ENCODE measurements at places on chromosomes 2 and 18.

GRCh38 chr2:158024288-158024898, 77.3 kb upstream of the UPP2 start:
- DNase-seq: peak; percentile 5

DNA sequence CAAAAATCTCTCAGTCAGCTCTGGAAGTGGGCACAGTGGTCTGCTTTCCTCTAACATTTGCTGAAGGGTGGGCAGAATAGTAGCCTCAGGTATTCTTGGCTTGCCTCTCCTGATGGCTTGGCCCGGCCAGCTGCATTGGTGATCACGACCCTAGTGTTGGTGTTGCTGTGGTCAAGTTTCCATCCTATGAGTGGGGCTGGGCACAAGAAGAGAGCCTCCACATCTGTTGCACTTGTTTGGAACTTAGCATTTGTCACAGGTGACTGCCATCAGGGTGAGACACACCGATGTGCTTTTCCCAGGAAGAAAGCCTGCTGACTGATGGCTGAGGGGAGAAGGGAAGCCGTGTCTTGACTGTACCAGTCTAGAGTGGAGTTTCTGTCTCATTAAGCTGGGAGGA, 33.1 kb upstream of the SNORC start:
- DNase-seq: no peak

DNA sequence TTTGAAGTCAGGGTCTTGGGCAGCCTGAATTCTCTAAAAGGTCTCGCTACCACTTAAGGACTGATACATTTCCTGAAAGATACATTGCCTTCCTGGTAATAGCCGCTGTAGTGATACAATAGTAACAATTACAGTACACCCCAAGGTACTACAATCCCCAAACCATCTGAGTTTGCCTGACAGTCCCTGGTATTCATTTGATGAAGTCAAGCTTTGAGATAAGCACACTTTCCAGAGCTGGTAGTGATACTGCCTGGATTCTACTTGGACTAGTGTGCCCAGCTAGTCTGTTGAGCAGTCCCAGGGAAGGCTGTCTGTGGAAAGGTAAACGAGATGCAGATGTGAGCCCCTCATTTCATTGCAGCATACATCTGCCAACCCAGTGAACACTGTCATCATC, 24.4 kb upstream of the ITGB6 start:
- DNase-seq: no peak

- DNase-seq: no peak
Measured at GRCh38 chr2:188142636-188143295, 148.9 kb upstream of the GULP1 start.

- no peak for DNase-seq
Measured at GRCh38 chr2:67824186-67824585, 238.6 kb downstream of the C1D start.

DNA sequence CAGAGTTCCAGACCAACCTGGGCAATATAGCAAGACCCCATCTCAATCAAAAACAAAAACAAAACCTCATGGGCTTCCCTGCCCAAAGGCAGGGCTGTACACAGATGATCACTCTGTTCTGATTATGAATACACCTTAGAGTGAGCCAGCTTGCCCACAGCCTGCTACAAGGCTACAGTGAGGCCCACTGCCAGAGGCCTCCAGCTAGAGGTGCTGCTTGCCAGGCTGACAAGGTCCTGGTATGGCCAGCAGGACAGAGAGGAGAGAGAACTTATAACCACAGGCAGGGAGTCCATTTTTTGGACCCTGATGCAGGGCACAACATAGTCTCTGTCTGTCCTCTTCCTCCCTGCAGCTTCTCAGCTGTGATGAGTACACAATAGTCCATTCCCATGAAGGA, 41.5 kb downstream of the KANSL3 start:
- no peak for DNase-seq

DNA sequence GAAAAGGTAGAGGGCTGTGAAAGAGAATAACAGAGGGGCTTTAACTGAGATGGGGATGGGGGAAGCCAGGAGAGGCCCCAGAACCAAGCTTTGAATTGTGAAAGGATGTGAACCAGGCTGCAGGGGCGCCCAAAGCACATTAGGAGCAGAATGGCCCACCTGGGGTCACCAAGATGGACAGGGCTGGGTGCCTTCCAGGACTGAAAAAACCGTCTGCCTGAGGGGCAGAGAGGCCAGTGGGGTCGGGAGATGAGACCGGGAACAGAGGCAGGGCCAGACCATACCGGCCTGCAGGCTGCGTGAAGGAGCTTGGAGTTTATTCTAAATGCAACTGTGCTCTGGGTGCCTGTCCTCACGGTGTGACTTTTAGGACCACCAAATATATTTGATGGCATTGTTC, 29.1 kb upstream of the FAM136A start:
- no peak for DNase-seq

DNA sequence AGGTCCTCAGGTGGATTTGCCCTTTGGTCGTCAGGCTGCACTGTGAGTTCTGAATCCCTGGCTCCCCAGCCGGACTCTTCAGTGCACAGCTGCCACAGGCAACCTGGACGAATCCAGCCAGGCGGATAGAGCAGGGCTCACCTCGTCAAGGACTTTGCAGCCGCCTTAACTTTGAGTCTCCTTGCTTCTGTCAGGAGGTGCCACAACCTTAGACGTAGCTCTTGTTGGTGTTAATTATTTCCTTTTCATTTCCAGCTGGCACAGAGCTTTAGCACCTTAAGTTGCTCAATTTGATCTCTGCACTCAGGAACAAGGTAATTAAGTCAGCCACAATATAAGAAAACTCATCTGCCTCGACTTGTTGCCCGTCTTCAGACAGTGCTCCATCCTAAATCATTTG, 17.7 kb downstream of the SMIM21 start:
- DNase-seq: no peak

DNA sequence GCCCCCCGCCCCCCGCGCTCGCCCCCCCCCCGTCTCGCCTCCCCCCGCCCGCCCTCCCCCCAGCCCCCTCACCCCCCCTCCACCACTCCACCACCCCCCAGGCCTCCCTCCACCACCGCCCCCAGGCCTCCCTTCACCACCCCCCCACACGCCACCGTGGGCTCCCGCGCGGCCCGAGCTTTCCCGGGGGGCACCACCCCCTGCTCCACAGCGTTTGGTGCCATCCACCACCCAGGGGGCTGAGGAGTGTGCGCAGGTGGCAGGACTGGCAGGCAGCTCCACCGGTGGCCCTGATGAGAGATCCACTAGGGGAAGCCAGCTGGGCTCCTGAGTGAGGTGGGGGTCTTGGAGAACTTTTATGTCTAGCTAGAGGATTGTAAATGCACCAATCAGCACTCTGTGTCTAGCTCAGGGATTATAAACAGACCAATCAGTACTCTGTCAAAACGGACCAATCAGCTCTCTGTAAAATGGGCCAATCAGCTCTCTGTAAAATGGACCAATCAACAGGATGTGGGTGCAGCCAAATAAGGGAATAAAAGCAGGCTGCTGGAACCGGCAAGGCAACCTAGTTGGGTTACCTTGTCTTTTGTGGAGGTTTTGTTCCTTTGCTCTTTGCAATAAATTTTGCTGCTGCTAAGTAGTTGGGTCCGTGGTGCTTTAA, 43.0 kb upstream of the ITSN2 start:
- DNase-seq: no peak

GRCh38 chr2:188898261-188898660, 75.9 kb upstream of the COL3A1 start:
- DNase-seq: no peak

GRCh38 chr2:96093528-96093927, 22.8 kb downstream of the ADRA2B start:
- no peak for DNase-seq

GRCh38 chr2:216013080-216013909, at the start of gene MREG:
MREG (minus strand) TSS chr2:216013551; CDS start chr2:216013327, 224 bp downstream.
- DNase-seq: peak; percentile 37

DNA sequence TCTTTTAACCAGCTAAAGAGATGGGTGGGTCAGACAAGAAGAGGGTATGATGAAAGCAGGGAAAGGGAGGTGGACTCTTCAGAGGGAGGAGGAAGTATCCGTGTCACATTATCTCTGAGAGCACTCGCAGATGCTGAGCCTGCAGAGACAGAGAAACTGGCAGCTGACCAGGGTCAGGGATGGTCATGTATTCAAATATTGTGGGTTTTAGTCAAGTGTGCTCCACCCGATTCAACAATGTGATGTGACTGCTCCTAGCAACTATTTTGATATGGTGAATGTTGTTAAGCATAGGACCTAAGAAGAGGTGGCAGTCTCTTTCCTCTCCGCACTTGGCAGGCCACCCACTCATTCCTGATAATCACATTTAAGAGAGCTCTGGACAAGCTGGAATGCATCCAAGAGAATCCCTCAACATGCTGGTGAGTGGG, 1.3 kb upstream of the CLIP4 start:
- DNase-seq: peak; percentile 11

DNA sequence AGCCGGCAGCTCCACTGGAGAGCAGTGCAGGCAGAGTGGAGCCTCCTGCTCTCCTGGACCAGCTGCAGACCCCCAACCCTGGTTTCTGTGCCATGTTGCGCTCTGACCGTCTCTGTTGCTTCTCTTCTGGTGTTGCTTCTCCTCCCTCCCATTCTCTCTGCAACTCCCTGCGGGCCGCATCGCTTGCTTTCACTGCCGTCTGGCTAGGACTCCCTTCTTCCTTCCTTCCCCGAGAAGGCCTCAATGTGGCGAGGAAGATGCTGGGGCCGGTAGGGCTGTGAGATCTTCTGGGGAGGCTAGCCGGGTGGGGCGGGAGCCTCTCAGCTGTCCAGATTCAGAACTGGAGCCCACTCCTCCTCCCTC, 6.2 kb downstream of the DNAJB2 start:
- DNase-seq: no peak

DNA sequence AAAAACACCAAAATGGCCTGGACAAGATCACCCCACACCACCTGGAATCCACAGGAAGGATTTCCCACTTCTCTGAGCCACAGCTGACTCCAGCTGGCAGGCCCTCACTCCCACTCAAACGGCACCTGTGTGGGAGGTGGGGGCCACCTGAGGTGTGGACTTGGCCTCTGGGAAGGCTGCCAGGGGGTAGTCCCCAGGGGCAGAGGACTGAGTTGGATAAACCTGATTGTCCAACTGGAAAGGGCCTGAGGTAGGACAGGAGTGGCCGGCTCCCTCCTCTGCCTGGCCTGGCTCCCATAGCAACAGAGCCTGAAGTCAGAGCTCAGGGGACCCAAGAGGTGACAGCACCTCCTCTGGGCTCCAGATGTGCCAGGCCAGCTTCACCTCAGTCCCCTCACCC, 300.2 kb downstream of the CELF4 start:
- no peak for DNase-seq

- DNase-seq: no peak
Measured at GRCh38 chr2:52445686-52446085, 1321.9 kb upstream of the CHAC2 start.

GRCh38 chr2:25363733-25364132, 22.0 kb upstream of the DNMT3A start:
- no peak for DNase-seq

DNA sequence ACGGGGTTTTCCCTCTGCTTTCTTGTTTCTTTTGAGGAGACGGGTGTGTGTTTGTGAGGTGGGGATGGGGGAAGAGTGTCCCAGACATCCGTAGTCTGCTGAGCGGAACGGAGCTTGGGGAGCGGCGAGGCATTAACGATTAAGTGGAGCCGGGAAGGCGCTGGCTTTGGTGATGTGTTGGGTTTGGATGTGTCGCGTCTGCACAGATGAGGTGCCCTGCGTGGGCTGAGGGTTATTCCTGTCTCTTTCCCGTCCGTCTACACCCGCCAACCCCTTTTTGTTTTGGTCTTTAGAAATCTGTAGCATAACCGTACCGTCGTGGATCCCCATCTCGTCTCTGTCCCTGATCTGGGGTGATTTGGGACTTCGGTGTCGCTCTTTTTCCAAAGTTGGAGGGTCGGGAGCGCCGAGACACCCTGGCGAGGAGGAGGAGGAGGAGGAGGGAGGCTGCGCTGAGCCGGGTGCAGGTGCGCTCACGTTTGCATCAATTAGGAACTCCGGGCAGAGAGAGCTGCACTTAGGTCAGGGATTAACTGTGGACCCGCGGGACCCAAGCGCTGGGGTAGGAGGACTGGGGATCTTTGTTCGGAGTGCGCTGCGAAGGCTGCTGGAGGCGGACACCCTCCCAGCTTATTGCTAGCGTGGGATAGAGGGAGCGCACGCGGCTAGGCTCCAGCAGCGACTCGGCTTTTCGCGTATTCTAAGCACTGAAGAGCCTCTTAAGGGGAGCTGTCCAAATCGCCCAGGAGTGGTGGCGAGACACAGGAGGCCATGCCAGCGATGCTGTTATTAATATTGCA, 720.3 kb downstream of the DPP10 start:
- no peak for DNase-seq
